ENCODE measurements at places on chromosomes 11 and 22.

GRCh38 chr11:8233691-8234424 lies 29.8 kb downstream of the LMO1 start:
- peak; percentile 15 for DNase-seq

DNA sequence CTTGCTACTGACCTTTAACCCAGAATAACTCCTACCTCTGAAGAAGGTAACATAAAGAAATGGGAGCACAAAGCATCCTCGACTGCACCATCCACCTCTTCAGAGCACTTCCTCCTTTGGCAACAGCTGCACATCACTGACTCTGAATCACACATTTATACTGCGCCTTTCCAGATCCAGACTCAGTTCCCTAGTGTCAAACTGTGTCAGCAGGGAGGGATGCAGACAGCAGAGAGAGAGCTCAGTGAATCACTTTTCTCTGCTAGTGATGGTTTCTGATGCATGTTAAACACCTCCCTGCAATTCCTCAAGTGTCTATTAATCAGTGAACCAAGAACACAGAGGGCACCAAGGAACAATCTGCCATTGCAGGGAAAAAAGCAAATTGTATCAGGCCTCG lies 118.9 kb downstream of the PLEKHA7 start:
- no peak for DNase-seq

DNA sequence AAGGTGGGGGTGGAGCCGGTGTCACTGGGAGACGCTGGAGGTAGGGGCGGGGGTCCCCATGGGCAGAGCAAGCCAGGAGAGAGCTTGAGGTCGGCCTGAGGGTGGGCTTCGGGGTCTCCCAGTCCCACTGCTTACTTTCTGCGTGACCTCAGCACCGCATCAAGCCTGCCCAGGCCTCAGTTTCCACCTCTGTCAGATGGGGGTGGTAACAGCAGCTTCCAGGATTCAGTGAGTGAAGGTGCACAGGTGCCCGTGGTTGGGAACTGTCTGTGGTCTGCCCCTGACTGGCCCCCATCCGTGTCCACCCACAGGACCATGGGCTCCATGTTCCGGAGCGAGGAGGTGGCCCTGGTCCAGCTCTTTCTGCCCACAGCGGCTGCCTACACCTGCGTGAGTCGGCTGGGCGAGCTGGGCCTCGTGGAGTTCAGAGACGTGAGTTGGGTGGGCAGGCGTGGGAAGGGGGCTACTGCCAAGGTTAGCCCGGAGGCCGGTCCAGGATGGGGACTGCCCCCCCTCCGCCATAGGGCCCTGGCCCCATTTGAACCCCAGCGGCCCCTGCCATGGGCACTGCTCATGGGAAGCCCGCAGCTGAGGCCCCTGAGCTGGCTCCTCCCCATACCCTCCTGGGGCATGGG lies 2.2 kb downstream of the TCIRG1 start:
- DNase-seq: no peak

DNA sequence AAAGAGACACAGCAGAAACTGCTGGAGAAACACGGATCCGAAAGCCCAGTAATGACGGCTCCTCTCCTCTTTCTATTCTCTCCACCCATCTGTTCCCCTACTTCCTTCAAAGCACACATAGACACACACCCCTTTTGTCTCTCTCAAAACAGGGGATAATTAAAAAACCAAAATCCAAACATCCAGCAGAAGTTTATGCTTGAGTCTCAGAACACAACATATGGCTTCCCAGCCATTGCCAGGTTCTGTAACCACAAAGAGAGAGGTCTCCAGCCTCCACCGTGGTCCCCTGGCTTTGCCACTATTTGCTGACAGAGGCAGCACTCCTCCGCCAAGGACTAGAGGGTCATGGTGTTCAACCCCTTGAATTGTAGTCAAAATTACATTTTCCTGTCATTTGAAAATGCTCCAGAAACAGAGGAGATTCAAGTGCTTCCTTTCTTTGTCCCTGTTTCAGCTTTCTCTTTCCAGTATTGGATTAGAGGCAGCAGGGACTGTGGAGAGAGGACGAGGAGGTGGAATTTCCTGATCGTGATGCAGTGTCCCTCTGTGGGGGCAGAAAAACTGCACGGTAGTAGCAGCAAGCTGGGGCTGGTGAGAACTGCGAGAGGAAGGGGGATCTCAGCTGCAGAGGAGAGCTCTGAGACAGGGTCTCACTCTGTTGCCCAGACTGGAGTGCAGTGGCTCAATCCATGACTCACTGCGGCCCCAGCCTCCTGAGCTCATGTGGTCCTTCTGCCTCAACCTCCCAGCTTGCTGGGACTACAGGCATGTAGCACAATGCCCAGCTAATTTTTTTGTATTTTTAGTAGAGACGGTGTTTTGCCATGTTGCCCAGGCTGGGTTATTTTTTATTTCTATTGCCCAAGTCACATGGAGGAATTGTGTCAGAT lies 60.3 kb downstream of the UBASH3B start:
- no peak for DNase-seq

GRCh38 chr11:62108017-62108750 lies 15.6 kb upstream of the INCENP start:
- peak; percentile 45 for DNase-seq

DNA sequence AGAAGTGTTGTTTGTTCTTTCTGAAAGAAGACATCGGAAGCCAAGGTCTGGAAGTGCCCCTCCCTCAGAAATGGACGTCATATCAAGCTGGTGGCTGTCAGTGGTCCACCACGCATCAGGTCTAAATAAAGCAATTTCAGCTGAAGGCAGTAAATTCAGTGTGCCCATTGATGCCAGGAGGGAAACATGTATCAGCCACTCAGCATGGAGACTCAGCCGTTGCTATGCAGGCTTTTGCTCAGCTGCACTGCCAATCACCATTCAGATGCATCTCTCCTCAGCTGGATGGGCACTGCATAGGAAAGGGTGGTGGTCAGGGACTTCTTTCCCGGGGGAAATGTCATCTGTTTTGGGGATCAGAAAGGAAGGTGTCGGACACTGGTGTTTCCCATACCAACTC lies 878.2 kb downstream of the NTM start:
- DNase-seq: no peak

DNA sequence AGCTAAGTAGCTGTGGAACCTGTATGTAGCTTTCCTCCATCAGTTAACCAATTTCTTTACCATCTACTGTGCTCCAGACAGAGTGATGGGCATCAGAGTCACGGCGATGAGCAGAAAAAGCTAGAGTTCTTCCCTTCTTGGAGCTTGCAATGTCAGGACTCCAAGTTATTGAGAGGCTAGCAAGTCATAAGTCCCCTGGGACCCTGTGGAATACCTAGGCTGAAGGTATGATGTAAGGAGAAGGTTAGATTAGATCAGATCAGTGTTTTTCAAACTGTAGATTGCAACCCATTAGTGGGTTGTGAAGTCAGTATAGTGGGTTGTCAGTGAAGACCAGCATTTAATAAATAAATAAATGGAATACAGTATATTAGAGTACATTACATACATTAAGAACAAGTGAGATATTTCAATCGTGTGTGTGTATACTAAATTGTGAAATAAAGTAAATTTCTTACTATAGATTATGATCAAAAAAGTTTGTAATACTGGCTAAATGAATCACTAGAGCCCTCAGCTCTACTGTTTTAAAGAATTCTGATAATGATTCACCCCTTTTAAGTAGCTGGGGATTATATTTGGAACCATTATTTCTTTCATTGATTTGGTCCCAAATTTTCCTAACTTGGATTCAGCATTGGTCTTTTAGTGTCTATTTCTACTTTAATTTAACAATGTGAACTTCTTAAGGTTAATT lies 52.3 kb downstream of the RASSF10 start:
- DNase-seq: no peak

All from HS-5 (cell line).